ENCODE measurements at places on chromosomes 1 and 21.

GRCh38 chr1:80427881-80428280 lies 1372.9 kb upstream of the ADGRL2 start:
- DNase-seq = no peak

DNA sequence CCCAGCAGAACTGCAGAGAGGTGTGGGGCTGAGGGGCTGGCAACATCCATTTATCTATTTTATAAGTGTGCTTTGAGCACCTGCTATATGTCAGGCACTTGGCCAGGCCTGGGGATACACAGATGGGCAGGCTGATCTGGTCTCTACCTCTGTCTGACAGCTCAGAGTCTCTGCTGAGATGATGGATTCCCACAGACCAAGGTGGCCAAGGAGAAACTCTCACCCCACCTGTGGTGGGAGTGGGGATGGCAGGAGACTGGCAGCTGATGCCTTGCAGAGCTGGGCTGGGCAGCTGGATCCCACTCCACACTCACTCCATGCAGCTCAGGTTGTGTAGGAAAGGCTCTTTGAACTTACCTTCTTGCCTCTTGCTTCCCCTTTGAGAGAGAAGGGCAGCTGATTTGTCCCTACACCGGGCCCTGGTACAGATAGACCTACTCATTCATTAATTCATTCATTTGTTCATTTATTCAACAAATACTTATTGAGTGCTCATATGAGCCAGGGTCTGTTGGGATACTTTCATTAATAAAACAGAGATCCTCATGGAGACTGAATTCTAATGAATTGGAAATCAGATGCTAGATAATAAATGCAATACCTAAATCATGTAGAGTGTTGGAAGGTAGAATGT lies 9.0 kb downstream of the ADORA1 start:
- no peak for DNase-seq

DNA sequence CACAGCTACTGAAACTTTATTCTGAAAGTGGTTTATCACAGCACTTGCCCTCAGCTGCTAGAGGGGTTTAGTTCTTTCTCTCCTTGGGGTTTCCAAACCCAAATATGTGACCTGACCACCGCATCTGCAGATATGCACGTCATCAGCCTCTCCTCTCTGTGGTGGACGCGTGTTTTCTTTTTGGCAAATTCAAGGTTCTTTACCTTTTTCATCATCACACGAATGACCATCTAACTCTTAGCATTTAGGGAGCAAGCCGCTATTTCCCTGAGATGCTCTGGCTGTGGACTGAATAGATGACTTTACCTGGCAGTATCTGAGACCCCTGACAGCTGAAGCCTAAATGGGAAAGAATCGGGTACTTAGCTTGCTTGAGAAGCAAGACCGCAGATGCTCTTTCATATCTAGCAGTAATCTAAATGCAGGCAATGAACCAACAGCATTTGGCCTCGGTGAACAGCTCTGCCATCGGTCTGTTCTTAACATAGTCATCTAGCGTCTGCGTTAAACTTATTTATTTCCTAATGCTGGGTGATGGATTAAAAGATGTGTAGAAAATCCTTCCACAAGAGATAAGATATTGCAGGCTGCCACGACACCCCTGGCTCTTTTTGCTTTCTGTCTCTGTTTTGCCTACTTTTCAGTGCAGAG lies 463.4 kb downstream of the CAMTA1 start:
- DNase-seq = no peak

DNA sequence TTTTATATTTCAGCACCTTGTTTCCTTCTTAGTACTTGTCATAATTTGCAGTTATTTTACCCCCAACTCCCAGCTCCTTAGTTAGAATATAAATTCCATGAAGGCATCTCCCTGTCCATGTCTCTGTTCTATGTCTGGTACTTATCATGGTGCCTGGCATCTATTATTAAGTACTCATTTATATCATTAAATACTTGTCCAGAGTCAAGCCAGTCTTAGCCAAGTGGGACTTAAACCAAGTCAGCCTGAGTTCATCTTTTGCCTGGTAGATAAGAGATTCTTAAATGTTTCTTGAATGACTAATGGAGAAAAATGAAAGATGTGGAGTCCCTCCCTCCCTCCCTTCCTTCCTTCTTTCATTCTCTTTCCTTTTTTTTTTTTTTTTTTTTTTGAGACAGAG lies 9.4 kb downstream of the SLC25A44 start:
- peak; percentile 59 for DNase-seq

DNA sequence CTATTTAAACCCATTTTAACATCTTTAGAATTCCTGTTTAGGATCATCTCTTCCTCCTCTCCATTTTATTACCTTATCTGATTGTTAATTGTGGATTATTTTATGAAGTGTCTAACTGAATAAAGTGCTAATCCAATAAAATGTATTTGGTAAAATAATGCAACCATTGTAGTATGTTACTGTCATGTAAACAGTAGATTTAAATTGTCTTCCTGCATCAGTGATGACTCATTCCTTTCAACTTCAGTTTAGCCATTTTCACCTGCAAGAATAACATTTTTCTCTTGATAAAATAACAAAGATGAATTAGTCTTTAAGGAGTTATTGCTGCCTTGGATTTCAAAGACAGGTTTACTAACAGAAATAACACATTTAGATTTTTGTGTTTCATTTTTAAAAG lies 5.4 kb downstream of the PPP2R5A start:
- DNase-seq = peak; percentile 34

GRCh38 chr1:158506369-158506987 lies 34.5 kb downstream of the OR10R2 start:
- DNase-seq = peak; percentile 35

All from cardiac fibroblast (primary cell).